Liver (tissue), 10 donors: ENCODE measurements at places on chromosomes 1 and 21. TPM values are rescaled to one million over a fixed set of nuclear protein-coding genes. Genes with fewer than 3 reads are reported as not detected.

LCE1D gene
- not detected for total RNA-seq

BRINP2 gene
- total RNA-seq: 0.75 TPM

DIO1 gene
- 36.5 TPM for total RNA-seq

OR2L13 gene
- total RNA-seq: not detected

GPA33 gene
- 0.19 TPM for total RNA-seq

OLFM3 gene
- total RNA-seq: not detected

ANKRD65 gene
- 0.14 TPM for total RNA-seq

PDE4B gene
- 3.9 TPM for total RNA-seq

COA7 gene
- 6.3 TPM for total RNA-seq

ADCY10 gene
- 4.7 TPM for total RNA-seq

HSPA6 gene
- total RNA-seq: 3.1 TPM

SLC44A3 gene
- total RNA-seq: 2.4 TPM

GIPC2 gene
- 5.0 TPM for total RNA-seq

C4BPA gene
- 49.5 TPM for total RNA-seq

TTLL7 gene
- total RNA-seq: 6.0 TPM

CNTN2 gene
- total RNA-seq: 0.05 TPM

TMEM125 gene
- total RNA-seq: 1.0 TPM

MROH7 gene
- 2.8 TPM for total RNA-seq

NTMT2 gene
- total RNA-seq: not detected
